ENCODE measurements at places on chromosomes 1 and 21. TPM values are rescaled to one million over a fixed set of nuclear protein-coding genes. Genes with fewer than 3 reads are reported as not detected.

Gene SMCP
- not detected for total RNA-seq

Gene PDZK1
- 0.58 TPM for total RNA-seq

Gene TSACC
- 2.8 TPM for total RNA-seq

Gene OR10Z1
- total RNA-seq, result not detected

Gene FOXO6
- 0.49 TPM for total RNA-seq

Measured in A549 treated with DMSO at 1 μM for 4 hours (cell line).